ENCODE measurements at places on chromosomes 12 and 14.
A peak's percentile ranks its signal among the peaks of the same experiment; 100 is the strongest.

DNA sequence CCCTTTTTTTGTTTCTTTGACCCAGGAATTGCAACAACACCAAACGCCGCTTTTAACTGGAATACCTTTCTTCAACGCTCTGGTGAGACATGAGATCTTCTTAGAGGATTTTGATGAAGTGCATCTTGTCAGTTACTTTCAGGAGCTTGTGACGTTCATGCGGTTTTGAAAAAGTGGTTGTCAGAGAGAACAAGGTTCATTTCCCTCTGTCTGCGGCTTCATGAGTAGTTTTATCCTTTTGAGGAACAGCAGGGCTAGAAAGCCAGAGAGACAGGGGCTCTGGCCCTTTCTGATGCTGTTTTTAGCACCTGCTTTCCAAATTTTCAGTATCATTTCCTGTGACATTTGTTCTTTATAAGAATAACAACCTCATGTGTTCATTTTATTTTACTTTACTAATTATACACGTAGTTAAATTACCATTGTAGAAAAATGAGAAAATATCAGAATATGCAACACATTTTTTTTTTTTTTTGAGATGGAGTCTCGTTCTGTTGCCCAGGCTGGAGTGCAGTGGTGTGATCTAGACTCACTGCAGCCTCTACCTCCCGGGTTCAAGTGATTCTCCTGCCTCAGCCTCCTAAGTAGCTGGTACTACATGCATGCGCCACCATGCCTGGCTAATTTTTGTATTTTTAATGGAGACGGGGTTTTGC is 61.8 kb downstream of the GLT1D1 start:
- DNase-seq = no peak

GRCh38 chr14:68578597-68578996 is 214.3 kb downstream of the ZFP36L1 start:
- DNase-seq = no peak

GRCh38 chr12:122738571-122738970 is 7.9 kb upstream of the HCAR1 start:
- DNase-seq = no peak

- DNase-seq = peak; percentile 48
Observed at GRCh38 chr12:91182636-91183455, at the start of gene DCN. Gene DCN, minus strand, starts transcription at chr12:91182817. Its CDS starts 4,265 bp downstream, at chr12:91178552.

DNA sequence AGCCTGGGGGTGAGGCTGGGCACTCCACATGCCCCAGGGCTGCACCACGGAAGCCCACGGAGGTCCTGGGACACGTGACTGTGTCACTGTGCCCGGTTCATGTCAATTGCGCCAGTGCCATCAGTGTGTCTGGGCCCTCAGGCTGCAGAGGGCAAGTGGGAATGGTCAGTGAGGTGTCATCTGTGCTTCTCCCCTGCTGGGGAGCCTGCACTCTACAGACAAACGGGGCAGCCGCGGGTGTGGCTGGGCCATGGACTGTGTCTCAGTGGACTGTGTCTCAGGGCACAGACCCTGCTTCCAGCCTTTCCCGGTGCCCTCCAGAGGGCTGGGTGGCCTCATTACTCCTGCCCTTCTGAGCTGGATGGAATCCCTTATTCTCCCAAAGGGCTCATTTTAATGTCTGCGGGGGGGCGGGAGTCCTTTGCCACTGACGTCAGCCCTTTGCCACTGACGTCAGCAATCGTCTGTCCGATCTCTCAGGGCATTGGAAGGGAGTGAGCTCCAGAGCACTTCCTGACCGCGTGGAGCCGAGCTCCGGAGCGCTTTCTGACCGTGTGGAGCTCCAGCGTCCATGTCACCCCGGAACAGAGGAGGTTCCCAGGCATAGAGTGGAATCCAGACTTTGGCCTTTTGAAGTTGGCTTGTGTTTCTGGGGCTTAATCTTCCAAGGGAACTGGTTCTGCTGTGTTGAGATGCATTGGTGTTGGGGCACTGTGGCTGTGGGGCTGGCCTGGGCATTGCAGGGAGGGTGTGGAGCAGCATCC is 72.4 kb downstream of the ADGRD1 start:
- DNase-seq = no peak

Data from femur (tissue), 1 donor.